ENCODE measurements at places on chromosomes 4 and X.

DNA sequence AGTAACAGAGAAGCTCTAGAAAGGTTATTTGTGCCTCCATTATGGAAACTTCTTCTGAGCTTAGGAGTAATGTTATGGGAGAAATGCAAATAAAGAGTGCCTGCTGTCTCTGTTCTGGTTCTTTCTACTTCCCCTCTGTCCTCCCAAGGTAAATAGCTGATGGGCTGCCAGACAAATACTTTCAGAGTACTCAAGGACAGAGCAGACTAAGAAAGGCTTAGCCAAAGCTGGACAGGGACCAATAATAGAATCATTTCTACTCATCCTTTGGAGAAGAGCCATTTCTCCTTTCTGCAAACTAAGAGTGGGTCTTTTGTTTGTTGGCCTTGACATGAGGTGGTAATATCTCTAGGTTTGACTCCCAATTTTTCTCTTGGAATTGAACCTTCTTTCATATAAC lies 136.1 kb downstream of the MID1IP1 start:
- no peaks in the 10 kb centered on the region for H3K27me3 ChIP-seq
- no peaks in the 10 kb centered on the region for H3K36me3 ChIP-seq
- no peaks in the 10 kb centered on the region for H3K4me1 ChIP-seq

- no peak for DNase-seq
- H3K4me1 ChIP-seq: peaks cover 5% of the 10 kb centered on the region
- H3K4me3 ChIP-seq: no peak overlapping the region
Observed at GRCh38 chr4:56289934-56290333, 97.4 kb downstream of the AASDH start.

GRCh38 chrX:134735015-134735414 lies 76.7 kb upstream of the PLAC1 start:
- no peak overlapping the region for H3K27ac ChIP-seq
- no peaks in the 10 kb centered on the region for H3K27me3 ChIP-seq
- H3K36me3 ChIP-seq: no peaks in the 10 kb centered on the region
- no peak overlapping the region for H3K4me3 ChIP-seq

DNA sequence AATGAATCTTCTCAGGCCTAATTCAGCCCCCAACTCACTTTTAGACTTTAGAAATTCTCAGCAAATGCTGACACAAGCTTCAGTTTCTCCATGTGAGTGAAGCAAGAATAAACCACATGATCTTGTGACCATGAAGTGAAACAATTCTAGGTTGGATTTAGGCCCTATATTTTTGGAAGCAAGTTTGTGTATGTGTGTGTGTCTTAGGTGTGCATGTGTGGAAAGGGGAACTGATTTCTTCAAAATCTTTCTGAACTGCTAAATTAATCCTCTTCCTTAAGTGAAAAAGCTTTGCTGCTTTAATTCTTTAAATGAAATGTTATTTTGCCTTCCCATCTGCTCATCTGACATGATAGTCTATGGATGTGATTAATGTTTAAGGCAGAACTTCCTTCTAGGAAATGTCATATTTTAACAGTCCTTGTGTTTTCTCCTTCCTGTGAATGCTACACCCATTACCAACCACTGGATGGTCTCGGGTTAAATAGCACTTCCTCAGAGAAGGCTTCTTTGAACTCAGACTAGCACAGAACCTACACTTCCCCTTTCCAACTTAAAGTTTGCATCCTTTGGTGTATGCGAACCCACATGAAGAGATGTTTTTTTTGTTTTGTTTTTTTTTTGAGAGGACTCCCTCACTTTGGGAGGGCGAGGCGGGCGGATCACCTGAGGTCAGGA lies 1.2 kb upstream of the TMEM144 start:
- no peak overlapping the region for H3K4me3 ChIP-seq
- H3K4me1 ChIP-seq: peaks cover 14% of the 10 kb centered on the region
- no peak overlapping the region for H3K27ac ChIP-seq
- H3K36me3 ChIP-seq: no peaks in the 10 kb centered on the region
- no peak for DNase-seq

DNA sequence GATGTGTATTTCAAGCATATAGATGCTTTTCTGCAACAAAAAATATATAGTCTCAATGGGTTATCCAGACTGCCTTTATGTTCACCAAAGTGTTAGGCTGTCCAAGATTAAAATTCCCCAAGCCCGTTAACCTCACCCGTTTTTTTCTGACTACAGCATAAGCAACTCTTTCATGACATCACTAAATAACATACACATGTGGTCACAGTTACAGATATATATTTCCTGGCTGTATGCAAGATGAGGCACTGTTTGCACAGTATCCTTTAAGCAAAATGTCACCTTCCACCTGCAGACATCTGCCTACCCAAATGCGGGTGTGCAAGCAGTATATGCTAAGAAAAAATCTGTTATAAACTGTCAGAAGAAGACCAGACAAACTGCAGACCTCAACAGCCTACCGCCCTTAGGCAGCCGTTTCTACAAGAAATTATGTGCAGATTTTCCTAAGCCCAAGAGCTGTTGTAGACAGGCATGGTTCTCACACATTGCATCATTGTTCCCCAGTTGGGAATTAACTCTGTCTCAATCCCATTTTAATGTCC lies 183.1 kb upstream of the MXRA5 start:
- no peak for DNase-seq
- H3K36me3 ChIP-seq: no peaks in the 10 kb centered on the region
- no peak overlapping the region for H3K4me3 ChIP-seq
- no peak overlapping the region for H3K27ac ChIP-seq
- no peaks in the 10 kb centered on the region for H3K27me3 ChIP-seq

GRCh38 chrX:135264206-135264605 lies 12.3 kb downstream of the ETDA start:
- H3K27ac ChIP-seq: no peak overlapping the region
- peaks cover 6% of the 10 kb centered on the region for H3K27me3 ChIP-seq
- H3K4me1 ChIP-seq: no peaks in the 10 kb centered on the region
- H3K4me3 ChIP-seq: no peak overlapping the region
- H3K36me3 ChIP-seq: no peaks in the 10 kb centered on the region

DNA sequence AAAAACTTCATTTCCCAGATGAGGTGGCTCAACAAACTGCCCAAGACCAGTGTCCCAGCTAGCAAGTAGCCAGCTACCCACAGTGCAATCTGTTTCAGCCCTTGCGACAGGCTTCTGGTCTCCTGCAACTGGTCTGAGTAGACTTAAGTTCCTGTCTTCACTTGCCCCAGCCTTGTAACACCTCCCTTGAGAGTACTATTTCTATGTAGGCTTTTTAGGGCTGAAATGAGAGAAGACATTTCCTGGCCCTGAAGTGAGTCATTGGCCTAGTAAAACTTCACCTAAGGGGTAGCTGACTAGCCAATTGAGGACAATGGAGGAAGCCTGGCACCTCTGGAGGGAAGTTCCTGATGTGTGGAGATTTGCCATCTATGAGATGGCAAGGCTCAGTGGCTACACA lies 80.1 kb upstream of the STIM2 start:
- no peak overlapping the region for H3K4me3 ChIP-seq
- no peaks in the 10 kb centered on the region for H3K36me3 ChIP-seq
- peaks cover 13% of the 10 kb centered on the region for H3K4me1 ChIP-seq
- no peaks in the 10 kb centered on the region for H3K27me3 ChIP-seq
- no peak for DNase-seq
- H3K27ac ChIP-seq: no peak overlapping the region

GRCh38 chr4:16055873-16056272 lies 27.9 kb downstream of the PROM1 start:
- no peak overlapping the region for H3K4me3 ChIP-seq
- H3K4me1 ChIP-seq: peaks cover 12% of the 10 kb centered on the region
- no peaks in the 10 kb centered on the region for H3K36me3 ChIP-seq
- no peak overlapping the region for H3K27ac ChIP-seq
- no peak for DNase-seq

DNA sequence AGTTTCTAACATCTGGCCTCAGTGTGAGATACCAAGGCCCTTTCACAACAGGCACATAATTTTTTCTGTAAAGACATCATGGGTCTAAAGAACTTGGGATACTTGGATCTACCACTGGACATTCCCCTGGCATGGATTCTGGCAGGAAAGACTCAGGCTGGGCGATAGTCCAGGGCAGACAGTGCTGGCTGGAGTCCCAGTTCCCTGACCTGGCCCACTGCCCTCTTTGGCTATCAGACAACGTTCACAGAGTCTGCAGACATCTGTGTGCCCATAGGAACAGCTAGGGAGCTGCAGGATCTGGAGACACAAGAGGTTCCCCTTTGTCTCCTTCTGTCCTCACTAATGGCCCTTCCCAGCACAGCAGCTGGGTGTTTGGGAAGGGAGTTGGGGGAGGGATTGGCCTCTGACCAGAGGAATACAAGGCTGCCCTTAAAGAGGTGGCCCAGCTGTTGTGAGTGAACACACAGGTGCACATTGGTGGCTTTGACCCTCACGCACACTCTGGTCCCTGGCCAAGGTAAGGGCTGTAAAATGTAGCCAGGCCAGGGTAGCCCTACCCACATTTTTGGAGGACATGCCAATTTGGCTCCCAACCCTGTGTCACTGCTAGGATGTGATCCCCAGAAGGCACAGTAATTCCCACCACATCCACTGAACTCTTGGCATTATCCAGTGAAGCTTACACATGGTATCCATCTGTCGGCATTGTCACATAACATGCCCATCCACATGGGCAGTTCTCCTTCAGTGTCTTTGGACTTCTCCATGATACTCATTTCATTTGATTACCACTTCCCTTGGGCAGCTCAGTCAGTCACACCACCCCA lies 72.3 kb downstream of the SOX3 start:
- no peaks in the 10 kb centered on the region for H3K27me3 ChIP-seq
- H3K36me3 ChIP-seq: no peaks in the 10 kb centered on the region
- no peak overlapping the region for H3K4me3 ChIP-seq
- no peak overlapping the region for H3K27ac ChIP-seq
- DNase-seq: no peak

GRCh38 chr4:139202991-139203390 lies 26.0 kb upstream of the ELF2 start:
- H3K4me3 ChIP-seq: no peak overlapping the region
- H3K36me3 ChIP-seq: no peaks in the 10 kb centered on the region
- H3K27ac ChIP-seq: no peak overlapping the region

DNA sequence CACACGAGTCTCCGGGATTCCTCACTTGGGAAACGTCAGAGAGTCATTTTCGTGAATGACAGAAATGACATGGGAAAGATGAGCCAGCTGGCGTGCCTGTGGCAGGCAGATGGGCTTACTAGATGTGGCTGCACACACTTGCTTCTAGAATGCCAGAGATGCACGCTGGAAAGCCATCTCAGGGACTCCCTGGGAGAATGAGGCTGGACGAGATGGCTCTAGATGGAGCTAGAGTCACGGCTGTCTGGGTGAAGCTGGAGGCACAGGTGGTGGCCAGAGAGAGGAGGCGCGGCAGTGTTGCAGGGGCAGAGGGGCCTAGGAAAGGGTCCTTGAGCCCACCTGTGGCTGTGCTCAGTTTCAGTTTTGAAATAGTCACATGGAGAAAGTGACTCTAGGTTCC lies 26.0 kb downstream of the TKTL1 start:
- H3K4me1 ChIP-seq: peaks cover 43% of the 10 kb centered on the region
- no peak for DNase-seq

GRCh38 chr4:139817657-139818452 lies 152.2 kb downstream of the MGST2 start:
- H3K4me1 ChIP-seq: no peaks in the 10 kb centered on the region
- no peak for DNase-seq
- no peak overlapping the region for H3K27ac ChIP-seq
- no peak overlapping the region for H3K4me3 ChIP-seq
- H3K27me3 ChIP-seq: no peaks in the 10 kb centered on the region

- H3K36me3 ChIP-seq: no peaks in the 10 kb centered on the region
- no peaks in the 10 kb centered on the region for H3K4me1 ChIP-seq
Observed at GRCh38 chr4:145743641-145744040, 63.7 kb downstream of the C4orf51 start.

GRCh38 chr4:20421603-20421985 lies 169.9 kb downstream of the SLIT2 start:
- no peaks in the 10 kb centered on the region for H3K36me3 ChIP-seq
- peaks cover 5% of the 10 kb centered on the region for H3K4me1 ChIP-seq
- H3K4me3 ChIP-seq: no peak overlapping the region
- no peaks in the 10 kb centered on the region for H3K27me3 ChIP-seq
- H3K27ac ChIP-seq: no peak overlapping the region

DNA sequence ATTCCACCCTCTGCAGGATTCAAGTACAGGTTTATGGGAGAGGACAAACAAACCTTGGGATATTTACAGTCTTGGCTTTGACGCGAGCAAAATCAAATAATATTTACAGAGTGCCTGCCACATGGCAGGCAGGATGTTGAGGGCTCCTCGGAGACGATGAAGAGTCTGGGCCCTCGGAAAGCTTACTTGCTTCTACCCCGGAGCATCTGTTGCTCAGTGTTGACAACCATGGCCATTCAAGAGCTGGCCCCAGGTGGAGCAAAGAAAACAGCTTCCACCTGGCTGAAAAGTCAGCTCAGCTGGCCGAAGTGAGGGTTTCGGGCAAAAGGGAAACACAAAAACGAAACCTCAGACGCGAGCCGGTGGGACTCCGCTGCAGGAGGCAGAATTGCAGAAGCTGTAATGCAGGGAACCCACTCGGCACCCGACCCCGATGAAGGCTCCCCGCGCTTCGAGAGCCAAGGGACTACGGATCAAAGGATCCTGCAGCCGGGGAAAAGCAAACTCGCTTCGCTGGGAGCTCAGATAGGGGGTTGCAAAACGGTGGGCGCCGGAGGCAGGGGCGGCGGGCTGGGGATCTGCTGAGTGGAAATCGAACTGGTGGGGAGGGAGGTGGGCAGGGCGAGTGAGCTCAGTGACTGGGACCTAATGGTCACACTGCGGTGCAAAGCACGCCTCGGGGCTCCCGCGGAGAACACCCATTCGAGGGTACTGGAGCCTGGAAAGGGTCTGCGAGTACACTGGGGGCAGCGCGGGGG lies 805 bp downstream of the ATP8A1 start:
- peaks cover 42% of the 10 kb centered on the region for H3K4me1 ChIP-seq
- peak; percentile 57 for DNase-seq
- H3K27ac ChIP-seq: peak overlapping the region; percentile 93
- peak overlapping the region; percentile 97 for H3K4me3 ChIP-seq
- no peaks in the 10 kb centered on the region for H3K27me3 ChIP-seq
- H3K36me3 ChIP-seq: peaks cover 20% of the 10 kb centered on the region

DNA sequence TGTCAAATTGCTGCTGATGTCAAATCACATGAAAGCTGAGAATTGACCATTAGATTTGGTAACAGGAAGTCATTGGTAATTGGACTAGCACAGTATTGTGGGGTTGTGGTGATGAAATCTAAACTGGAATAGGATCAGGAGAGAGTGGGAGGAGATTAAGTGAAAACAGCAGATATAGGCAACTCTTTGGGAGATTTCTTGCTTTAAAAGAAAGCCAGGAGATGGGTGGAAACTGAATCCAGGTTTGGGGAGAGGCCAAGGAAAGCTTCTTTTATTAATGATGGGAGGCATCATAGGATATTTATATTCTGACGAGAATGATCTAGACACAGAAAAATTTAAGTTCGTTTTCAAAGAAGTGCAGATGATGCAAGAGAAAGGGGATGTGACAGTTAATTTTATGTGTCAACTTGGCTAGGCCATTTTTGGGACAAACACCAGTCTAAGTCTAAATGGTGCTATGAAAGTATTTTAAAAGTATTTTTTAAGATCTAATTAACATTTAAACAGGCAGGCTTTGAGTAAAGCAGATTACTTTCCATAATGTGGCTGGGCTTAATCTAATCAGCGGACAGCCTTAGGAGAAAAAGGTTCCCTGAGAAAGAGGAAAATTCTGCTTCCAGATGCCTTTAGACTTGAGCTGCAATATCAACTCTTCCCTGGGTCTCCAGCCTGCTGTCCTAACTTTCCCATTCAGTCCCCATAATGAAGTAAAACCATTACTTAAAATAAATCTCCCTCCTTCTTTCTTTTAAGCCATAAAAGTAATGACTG lies 24.7 kb downstream of the SEC24D start:
- H3K27me3 ChIP-seq: no peaks in the 10 kb centered on the region
- H3K27ac ChIP-seq: no peak overlapping the region
- DNase-seq: no peak
- peaks cover 76% of the 10 kb centered on the region for H3K36me3 ChIP-seq
- no peak overlapping the region for H3K4me3 ChIP-seq

GRCh38 chr4:35820003-35820402 lies 424.3 kb downstream of the ARAP2 start:
- no peak overlapping the region for H3K4me3 ChIP-seq
- H3K27ac ChIP-seq: no peak overlapping the region
- no peaks in the 10 kb centered on the region for H3K4me1 ChIP-seq
- no peaks in the 10 kb centered on the region for H3K27me3 ChIP-seq
